GM23338 (cell line): ENCODE measurements at places on chromosomes 16 and 17. TPM values are rescaled to one million over a fixed set of nuclear protein-coding genes. Genes with fewer than 3 reads are reported as not detected.

CA7 gene
- polyA plus RNA-seq: 2.1 and 2.6 TPM in 2 replicates

STH gene
- polyA plus RNA-seq: 0.55 TPM in 1 of 2 replicates, not detected in the other

TCAP gene
- polyA plus RNA-seq: 0.61 and 0.80 TPM in 2 replicates

FOXC2 gene
- 0.14 and 0.16 TPM in 2 replicates for polyA plus RNA-seq

FAM171A2 gene
- polyA plus RNA-seq: 3.9 and 4.1 TPM in 2 replicates

SLC4A1 gene
- polyA plus RNA-seq: not detected in 2 replicates

ITGA2B gene
- 7.8 and 13.9 TPM in 2 replicates for polyA plus RNA-seq

CX3CL1 gene
- 0.24 and 0.30 TPM in 2 replicates for polyA plus RNA-seq

FADS6 gene
- polyA plus RNA-seq: 0.35 and 0.42 TPM in 2 replicates

KRTAP2-1 gene
- not detected in 2 replicates for polyA plus RNA-seq

CHST5 gene
- not detected in 2 replicates for polyA plus RNA-seq

KRTAP16-1 gene
- not detected in 2 replicates for polyA plus RNA-seq

ERI2 gene
- 4.2 and 7.2 TPM in 2 replicates for polyA plus RNA-seq

SMIM36 gene
- not detected in 2 replicates for polyA plus RNA-seq

MIS12 gene
- polyA plus RNA-seq: 9.9 and 14.0 TPM in 2 replicates

RNPS1 gene
- polyA plus RNA-seq: 298 and 315 TPM in 2 replicates

TMEM92 gene
- polyA plus RNA-seq: 13.4 and 18.4 TPM in 2 replicates
